ENCODE measurements at places on chromosomes 1 and 21.

DNA sequence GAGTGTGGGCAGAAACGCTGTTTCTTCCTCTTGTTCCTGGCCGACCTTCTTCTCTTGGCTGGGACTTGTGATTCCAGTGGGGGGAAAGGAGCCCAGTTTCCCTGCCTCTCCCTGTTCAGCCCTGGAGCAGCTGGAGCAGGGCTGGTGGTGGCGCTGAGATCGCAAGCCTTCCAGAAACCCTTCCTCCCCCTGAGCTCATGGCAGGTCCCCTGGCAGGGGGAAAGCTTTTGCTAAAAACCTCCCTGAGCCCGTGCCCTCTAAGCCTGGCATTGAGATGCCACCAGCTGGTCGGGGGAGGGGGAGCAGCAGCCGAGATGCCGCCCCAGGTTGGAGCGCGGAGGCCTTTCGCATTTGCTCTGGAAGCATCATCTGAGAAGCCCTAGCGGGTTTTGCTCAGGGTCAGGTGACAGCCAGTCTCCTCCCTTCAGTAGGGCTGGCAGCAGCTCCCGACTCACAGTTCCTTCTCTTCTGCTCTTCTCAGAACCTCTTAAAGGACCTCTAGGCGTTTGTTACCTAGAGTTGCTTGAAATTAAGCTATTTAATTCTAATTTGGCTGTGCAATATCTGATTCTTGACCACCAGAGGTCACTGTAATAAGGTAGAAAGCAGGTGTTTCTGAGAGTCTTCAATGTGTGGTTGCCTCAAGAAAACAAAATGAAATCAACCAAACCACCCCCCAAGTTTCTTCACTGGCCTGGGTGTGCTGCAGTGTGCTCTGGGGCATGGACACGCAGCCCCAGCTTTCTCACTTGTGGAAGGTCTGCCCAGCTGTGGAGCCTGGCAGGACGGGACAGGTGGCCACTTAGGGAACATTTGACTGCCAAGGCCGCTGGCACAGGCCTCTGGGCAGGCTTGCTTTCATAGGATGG, 257.3 kb downstream of the CAMTA1 start:
- DNase-seq: no peak

- no peak for DNase-seq
These were observed 13.8 kb upstream of the RNF11 start for GRCh38 chr1:51222136-51222787.

DNA sequence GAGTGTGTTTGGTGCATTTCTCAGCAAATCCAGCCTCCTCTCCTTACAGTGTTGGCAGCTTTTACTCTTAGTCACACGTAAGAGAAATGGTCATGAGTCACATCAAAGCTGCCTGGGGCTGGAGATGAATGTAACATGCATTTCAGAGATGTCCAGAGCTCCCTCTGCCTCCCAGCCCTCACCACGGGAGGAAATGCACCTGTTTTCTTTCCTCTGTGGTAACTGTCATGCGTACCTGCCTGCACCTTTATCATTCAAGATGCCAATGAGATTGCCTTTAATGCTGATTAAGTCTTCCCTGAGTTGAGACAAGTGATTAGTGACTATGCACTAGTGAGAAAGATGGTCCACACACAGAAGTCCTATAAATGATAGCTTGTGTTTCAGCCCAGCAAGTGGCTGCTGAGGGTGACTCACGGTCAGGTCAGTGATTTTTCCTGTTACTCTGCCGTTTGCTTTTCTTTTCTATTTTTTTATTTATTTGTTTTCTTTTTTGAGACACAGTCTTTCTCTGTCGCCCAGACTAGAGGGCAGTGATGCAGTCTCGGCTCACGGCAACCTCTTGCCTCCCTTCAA, 277.3 kb upstream of the FMN2 start:
- no peak for DNase-seq

- peak; percentile 84 for DNase-seq
These were observed 9.3 kb downstream of the MAP3K6 start for GRCh38 chr1:27357281-27358037.

GRCh38 chr1:235783148-235783776, 83.4 kb downstream of the LYST start:
- peak; percentile 8 for DNase-seq

DNA sequence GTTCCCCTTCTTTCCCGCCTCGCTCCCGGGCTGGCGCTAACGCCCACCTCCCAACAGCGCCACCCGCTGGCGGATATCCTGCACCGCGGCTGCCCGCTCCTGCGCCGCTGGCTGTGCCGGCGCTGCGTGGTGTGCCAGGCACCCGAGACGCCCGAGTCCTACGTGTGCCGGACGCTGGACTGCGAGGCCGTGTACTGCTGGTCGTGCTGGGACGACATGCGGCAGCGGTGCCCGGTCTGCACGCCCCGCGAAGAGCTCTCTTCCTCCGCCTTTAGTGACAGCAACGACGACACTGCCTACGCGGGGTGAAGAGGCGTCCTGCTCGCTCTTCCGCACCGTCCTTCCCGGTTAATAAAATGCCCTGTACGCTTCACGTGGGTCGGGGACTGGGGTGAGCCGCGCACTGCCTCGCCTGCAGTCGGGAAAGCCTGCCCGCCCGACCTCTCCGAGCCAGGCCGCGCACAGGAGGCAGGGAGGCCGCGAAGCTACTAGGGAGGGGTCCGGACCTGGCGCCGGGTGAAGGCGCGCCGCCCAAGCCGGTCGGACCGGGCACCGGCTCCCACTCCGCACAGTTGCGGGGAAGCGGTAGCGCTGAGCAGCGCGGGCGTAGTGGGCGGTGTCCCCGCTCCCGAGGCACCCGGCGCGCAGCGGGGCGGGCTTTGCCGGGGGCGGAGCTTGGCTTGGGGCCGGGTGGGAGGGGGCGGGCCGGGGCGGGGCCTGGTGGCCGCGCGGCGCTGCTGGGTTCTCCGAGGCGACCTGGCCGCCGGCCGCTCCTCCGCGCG, at the start of gene ADAM15:
Gene ADAM15 (plus strand): TSS at position 757 of the 782 bp plus-strand sequence. CDS start 71 bp downstream, outside the sequence.
- peak; percentile 74 for DNase-seq

DNA sequence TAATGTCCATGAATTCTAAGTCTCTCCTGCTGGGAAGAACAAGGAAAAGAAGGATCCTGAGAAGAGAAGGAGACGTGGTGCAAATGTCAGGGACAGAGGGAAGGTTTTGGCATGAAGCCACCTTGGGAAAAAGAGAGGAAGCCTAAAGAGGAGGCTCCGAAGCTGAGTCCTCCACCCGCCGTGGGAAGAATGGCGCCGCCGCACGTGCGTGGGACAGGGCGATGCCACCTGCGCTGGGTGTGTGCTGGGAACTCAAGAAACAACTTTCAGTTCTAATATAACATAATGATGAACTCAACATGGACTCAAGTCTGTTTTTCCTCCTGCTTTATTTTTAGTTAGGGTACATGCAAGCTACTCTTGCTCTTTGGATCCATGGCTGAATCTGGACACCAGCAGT, 362.3 kb upstream of the RUNX1 start:
- DNase-seq: no peak

- peak; percentile 11 for DNase-seq
These were observed 87.4 kb upstream of the ERRFI1 start for GRCh38 chr1:8113262-8114220.

GRCh38 chr1:27483659-27484058, 6.3 kb downstream of the WASF2 start:
- no peak for DNase-seq

DNA sequence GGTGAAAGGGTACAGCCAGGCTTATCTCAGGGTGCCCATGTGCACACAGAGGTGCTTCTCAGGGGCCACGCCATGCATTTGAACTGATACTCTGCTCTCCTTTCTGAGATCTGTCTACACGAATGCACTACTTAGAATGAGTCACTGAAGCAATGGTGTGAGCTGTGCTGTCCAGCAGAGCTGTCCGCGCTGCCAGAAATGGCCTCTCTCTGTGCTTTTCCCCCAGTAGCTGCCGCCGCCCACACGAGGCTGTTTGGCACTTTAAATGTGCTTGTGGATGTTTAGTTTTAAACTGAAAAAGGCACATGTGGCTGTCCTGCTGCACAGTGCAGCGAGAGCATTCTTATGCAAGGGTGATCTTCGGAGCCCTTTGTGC, 87.1 kb upstream of the COL6A1 start:
- DNase-seq: no peak

- no peak for DNase-seq
These were observed 144.5 kb downstream of the SLC45A1 start for GRCh38 chr1:8462371-8462892.

GRCh38 chr1:218846181-218846580, 327.5 kb upstream of the LYPLAL1 start:
- DNase-seq: no peak

GRCh38 chr1:160357286-160358002, 9.4 kb upstream of the NHLH1 start:
- no peak for DNase-seq

GRCh38 chr1:8040586-8040985, 14.5 kb upstream of the ERRFI1 start:
- no peak for DNase-seq

DNA sequence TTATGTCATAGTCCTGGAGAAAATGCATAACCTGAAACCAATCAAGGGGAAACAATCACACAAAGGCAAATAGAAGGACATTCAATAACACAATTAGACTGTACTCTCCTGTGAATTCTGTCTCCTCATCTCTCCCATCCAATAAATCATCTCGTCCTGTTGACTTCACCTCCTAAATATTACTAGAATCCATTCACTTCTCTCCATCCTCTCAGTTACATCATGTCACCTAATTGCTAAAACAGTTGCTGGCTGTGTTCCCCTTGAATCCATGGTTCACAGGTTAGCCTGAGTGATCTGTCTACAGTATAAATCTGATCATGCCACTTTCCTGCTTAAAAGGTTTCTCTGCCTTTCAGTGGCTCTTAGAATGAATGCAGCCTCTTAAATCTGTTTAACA, 220.2 kb downstream of the TGFB2 start:
- no peak for DNase-seq

- DNase-seq: no peak
These were observed 20.9 kb downstream of the CAPN2 start for GRCh38 chr1:223732993-223733798.

DNA sequence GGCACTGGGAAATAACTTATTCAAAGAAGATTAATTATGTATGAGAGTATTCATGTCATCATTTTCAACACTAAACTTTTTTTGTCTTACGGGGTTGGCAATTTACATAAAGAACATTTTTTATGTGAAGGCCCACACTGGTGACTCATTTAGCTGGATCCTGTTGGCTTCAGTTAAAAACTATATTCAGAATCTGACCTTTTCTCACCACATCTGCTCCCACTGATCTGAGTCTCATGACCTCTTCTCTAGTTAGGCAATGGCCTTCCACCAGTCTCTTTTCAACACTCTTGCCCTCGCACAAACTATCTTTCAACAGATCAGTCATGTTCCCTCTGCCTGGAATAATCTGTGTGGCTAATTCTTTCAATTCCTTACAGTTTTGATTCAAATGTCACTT, 53.4 kb downstream of the TMPRSS15 start:
- DNase-seq: no peak

DNA sequence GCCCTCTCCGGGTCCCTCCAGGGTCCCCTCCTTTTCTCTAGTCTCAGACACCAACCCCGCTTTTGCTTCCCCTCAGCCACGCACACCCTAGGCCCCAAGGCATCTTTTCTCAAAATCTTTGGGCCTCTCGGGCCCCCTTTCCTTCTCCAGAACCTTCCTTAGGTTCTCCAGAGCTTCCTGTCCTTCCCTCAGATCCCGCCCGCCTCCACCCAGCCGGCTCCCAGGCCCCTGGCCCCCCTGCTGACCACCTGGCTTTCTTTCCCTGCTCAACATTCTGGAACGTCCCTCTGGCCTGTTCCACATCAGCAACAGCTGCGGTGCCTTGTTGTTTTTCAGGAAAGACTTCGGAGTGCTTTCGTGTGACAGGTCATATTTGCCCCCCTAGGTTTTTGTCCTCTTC, 1.2 kb downstream of the ZDHHC18 start:
- DNase-seq: no peak

GRCh38 chr1:224565186-224565585, 50.9 kb upstream of the CNIH3 start:
- no peak for DNase-seq

DNA sequence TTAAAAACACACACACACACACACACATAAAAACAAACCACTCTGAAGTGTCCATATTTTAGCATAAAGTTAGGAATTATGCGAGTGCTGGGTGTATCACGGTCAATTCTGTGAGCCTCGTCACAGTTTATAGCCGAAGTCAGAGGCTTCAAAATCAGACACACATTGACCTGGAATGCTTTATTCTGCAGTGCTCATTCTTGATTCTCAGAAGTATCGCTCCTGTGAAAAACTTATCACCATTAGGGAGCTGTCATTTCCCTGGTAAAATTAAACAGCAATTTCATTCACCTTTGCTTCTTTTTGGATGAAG, 8.7 kb upstream of the IRF2BP2 start:
- DNase-seq: no peak

DNA sequence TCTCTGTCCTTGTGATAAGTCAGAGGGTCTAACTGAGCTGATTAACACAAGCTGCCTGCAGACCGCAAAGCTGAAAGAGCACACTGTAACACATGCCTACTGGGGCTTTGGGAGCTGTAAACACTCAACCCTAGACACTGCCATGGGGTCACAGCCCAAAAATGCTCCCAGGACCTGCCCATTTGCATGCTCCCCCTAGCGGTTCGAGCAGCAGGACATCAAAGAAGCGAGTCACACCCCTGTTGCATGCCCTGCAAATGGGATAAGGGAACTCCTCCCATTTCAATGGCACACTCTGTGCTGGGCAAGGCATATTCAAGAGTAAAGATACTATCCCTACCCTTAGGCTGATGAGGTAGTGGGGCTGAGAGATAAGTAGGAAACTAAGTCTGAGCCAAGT, 22.8 kb downstream of the LCE3E start:
- DNase-seq: no peak

DNA sequence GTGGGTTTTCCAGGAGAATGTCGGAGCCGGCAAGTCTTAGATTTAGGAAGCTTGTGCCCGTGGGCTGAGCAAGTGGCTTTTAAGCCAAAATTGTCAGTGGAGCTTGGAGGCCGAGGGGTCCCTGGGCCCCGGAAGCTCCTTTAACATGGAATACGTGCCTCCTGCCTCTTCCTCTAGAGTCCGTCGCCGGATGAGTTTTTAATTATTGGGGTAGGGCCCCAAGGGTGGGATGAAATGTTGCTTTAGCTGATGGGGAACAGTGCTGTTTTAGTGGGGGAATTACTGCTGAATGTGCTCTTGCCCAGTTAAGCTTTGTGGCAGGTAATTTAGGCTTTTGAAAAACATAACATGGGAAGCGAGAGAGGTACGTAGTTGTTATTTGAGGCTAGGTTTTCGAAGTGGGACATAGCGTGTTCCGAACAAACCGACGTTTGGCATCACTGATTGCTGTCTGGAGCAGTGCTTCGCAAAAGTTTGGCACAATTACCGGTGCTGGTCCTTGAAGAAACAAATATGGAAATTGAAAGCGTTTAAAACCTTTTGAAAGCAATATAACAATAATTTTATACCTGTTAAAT, 786 bp downstream of the RPL5 start:
- DNase-seq: no peak

DNA sequence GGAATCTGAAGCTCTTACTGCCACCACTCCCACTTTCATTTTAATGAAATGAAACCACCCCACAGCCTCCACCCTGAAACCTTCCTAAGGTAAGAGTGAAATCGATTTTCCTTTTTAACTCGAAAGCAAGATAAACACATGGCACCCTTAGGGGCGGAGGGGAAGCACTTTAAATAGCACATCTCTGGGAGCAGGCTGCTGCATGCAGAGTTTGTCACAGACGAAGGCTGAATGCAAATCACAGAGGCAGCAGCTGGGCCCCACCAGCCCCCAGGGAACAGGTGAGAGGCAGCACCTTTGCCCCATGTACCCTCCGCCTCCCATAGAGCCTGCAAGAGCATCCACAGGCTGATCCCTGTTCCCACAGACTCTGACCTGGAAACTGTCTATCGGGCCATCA, 60.0 kb upstream of the GRIK3 start:
- no peak for DNase-seq

- no peak for DNase-seq
These were observed 311.0 kb downstream of the PTPRU start for GRCh38 chr1:29547300-29547699.

GRCh38 chr1:89760496-89760895, 60.3 kb upstream of the LRRC8D start:
- DNase-seq: no peak
